ENCODE measurements at places on chromosomes 16 and 17.

- DNase-seq, result no peak
These were observed 616.2 kb downstream of the MAF start for GRCh38 chr16:78984324-78984723.

GRCh38 chr16:12255919-12256665 lies 279.6 kb downstream of the SNX29 start:
- DNase-seq, result no peak

DNA sequence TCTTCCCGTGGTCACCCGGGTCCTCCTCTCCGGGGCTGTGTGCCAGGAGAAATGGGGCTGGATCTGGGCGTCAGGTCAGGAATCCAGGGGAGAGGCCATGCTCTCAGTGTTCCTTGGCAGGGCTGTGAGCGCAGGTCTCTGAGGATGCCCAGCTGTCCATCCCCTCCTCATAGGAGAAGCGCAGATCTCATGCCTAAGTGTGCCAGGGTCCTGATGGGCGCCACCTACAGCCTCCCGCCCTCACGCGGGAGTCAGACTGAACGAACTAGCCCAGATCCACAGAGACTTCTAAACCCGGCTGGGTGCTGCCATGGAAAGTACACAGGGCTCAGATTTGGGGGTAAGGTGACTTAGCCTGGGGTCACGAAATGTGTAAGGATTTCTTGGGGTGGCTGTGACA lies 24.3 kb downstream of the MGRN1 start:
- DNase-seq, result no peak

- DNase-seq, result no peak
These were observed 71.9 kb upstream of the NOG start for GRCh38 chr17:56521414-56522141.

DNA sequence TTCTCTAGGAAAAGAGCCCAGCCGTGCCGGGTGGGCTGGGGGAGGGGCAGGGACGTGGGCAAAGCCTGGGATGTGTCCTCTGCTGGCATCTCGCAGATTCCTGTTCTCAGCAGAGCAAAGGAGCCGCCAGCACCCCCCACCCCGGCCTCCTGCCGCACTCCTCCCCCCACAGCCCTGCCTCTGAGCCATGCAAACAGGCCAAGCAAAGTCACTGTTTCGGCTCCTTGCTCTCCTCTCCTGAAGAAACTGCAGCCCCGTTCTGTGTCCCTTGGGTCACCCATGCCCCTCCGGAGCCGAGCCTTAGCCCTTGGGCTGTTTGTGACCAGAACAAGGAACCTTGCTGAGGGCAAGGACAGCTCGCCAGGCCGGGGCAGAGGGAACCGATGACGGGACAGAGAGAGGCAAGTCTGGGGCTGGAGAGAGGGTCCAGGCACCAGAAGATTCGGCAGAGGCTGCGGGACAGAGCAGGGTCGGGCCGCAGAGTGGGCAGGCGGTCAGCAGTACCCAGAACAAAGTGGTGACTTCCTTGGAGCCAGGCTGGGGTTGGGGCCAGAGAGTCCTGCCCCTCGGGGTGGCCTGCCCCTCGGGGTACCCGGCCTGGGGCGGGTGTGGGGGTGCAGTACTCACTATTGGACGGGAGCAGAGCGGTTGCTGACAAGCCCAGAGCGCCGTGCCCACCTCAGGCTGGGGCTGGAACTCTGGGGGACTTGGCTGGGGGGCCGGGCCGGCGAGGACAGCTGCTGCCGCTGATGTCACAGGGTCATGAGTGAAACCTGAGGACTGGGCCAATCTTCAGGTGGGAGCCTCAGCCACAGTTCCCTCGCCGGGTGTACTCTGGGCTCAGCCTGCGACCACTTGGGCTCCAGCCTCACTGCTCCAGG lies 9.2 kb upstream of the PRR29 start:
- DNase-seq, result no peak

GRCh38 chr17:10116267-10116666 lies 82.1 kb downstream of the GAS7 start:
- no peak for DNase-seq

- DNase-seq, result no peak
These were observed 204.5 kb upstream of the RPL38 start for GRCh38 chr17:73998653-73999645.

- DNase-seq, result peak; percentile 27
These were observed 63.4 kb downstream of the ADCY9 start for GRCh38 chr16:4052801-4053293.

GRCh38 chr17:3959921-3960601 lies 4.2 kb downstream of the ATP2A3 start:
- no peak for DNase-seq

DNA sequence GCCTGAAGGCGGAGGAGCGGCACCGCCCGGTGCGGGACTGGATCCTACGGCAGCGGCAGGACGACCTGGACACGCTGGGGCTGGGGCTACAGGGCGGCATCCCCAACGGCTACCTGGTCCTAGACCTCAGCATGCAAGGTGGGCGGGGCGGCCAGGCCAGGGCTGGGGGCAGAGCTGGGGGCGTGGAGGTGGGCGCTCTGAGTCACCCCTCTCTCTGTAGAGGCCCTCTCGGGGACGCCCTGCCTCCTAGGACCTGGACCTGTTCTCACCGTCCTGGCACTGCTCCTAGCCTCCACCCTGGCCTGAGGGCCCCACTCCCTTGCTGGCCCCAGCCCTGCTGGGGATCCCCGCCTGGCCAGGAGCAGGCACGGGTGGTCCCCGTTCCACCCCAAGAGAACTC lies 7.9 kb downstream of the MSLN start:
- no peak for DNase-seq

DNA sequence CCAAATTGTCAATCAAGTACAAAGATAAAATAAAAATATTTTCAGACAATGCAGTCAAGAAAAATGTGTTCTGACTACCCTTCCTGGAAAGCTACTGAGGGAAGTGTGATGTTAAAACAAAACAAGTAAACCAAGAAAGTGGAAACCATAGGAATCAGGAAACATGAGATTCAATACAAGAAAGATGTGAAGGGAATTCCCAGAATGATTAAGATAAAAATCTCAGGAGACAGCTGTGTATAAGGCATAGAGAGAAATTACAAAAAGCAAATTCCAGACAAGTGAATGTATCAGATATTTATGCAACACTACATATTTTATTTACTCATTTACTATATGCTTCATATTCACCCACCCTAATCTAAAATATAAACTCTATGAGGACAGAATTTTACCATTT lies 32.2 kb downstream of the TRIM37 start:
- peak; percentile 18 for DNase-seq

DNA sequence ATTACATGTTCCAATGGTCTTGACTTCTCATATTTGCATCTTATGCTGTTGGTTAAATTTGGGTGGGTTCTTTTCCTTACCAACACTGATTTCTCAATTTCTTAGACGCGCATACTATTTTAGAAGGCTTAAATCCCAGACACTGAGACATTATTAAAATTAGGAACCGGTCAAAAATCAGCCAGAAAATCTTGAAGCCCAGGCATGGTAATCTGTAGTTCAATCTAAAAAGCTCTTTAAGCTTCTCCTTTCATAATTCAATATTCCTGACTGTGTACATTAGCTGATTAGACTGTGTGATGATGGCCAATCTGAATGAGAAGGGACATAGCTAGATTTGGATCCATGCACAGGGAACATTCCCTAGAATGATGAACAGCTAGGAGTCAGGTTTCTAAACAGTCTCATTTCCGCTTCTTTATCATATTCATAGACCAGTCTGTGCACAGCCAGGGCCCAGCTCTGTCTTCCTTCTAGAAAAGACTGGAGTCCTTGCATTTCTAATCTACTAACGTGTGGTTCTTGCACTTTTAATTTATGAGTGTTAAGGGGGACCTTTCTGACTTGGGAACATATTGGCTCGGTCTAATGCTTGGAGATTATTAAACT lies 189.3 kb downstream of the AATF start:
- no peak for DNase-seq

DNA sequence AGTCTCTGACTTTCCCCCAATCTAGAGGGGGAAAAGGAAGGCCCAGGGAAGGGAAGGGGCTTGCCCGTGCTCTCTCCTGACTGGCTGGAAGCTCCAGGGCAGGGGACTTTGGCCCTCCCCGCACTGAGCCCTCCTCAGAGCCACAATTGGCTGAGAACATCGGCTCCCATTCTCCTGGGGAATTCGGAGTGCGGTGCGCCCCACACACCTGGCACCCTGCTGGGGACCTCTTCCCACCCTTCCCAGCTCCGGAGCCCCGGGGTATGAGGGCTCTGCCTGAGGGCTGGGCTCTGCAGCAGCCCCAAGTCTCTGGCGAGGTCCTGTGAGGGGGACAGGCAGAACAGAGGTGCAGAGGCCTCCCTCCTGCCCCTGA lies 36.0 kb downstream of the PIMREG start:
- no peak for DNase-seq

DNA sequence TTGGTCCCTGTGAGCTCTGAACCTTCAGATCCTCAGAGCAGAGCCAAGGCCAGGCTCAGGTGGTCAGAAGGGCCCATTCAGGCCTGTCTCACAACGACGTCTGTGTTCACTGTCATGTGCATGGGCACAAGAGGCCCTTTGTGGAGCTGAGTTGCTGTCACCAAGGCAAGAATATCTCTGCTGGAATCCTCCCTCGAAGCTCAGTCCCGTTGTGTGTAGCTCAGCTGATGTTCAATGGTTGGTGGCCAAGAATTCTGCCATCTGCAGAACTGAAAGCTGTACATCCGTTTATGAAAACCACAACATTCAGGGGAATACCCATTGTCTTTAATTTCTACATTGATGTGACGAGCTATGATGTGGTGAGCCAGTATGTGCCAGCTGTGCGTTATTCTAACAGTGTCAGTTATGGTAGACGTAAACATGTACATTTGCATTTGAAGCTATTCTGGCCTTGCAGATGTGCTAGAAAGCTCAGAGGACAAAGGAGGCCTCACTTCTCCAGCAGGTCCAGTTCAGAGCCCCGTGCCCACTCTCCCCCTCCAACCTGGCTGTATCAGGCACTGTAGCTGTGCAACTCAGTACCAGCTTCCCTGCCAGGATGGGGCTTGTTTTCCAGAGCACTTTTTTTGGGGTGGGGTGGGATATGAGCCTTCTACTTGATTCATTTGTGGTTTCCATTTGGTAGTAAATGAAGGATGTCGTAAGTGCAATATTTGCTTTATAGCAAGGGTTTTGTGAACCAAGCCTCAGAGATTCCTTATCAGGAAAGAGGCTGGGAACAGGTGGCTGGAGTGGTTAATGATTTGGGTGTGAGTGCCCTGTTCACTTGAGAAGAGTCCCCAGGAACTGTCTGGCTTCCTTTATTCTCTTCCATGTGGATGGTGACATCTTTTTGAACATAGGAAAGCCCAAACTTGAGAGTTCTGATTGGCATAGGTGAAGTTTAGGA lies 56.1 kb downstream of the B9D1 start:
- no peak for DNase-seq

DNA sequence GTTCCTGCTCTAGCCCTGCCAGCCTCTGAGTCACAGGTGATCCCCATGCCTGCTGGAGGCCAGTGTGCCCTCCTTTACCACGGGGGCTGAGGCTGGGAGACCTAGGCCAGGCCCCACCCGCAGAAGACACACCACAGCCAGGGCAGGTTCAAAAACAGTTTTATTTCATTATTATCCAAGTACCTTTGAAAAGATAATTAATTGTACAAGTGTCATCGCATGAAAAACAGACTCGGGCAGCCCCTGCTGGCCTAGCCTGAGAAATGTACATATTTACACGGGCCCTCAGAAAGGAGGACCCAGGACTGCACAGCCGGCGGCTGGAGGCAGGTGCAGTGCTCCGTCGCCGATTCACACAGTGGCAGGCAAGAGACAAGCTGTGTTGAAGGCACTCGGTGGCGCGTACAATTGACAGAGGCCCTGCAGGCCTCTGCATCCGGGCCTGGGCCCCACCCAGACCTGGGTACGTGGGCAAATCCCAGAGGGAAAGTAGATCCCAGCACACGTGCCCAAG lies 4.4 kb downstream of the PDIA2 start:
- no peak for DNase-seq

GRCh38 chr16:83011939-83012338 lies 385.2 kb downstream of the CDH13 start:
- no peak for DNase-seq

DNA sequence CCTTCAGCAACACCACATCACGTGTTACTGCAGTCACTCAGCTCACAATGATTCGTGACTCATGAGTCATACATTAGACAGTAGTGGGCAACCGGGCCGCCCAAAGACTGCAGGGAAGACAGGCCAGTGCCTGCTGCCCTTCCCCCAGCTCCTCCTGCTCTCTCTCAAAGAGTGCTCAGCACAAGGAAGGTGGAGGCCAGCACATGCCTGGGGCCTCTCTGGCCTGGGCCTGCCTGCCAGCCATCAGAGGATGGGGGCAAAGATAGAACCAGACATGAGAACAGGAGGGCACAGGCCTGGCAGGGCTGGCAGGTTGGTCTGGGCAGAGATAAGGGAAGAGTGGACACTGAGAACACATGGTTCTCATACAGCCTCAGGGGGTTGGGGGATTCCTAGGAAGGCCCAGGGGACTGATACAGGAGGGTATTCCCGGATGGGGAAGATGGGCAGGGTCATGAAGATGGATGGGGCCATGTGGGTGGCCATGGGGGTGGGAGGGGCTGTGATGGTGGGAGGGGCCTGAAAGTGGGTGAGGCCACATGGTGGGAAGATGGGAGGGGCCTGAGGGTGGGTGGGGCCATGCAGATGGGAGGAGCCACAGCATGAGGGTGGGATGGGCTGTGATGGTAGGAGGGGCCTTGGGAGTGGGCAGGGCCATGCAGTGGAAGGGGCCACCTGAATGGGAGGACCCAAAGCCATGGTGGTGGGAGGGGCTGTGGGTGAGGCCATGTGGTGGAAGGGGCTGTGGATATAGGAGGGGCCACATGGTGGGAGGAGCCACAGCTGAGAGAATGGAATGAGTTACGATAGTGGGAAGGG lies 29.0 kb downstream of the KATNB1 start:
- peak; percentile 76 for DNase-seq

DNA sequence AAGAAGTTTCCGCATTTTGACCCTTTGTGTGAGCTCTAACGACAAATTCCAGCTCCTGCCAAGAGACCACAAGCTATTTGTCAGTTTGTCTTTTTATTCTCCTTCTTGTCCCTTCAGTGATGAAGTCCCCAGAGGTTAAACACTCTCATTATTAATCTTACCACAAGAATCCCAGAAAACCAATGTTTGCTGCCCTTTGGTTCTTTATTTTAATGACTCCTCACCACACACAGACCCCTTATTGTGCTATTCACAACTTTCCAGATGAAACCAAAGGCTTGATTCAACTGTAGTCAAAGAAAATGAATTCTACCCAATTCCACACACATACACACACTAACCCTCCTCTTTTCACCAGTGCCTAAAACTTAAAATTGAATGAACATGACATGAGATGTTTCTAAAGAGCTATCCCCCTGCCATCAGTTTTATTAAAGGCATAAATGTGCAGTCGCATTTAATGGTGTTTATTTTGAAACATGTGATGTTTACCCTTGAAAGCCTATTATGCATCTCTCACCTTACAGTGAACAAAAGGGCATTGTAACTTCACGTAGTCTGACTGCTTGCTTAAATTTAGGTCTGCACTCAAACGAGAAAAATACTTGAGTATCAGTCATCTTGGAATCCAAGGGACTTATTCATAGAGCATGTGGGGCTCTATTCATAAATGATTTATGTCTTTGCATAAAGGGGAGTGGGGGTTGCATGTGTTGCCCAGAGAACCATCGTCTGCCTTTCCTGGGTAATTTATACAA lies 44.1 kb downstream of the PCTP start:
- DNase-seq, result no peak

GRCh38 chr16:57502048-57502775 lies 15.9 kb upstream of the DOK4 start:
- no peak for DNase-seq
